ENCODE measurements at places on chromosomes 2 and 18.

- DNase-seq = no peak
Measured at GRCh38 chr2:86020984-86021383, 84.7 kb downstream of the POLR1A start.

GRCh38 chr2:10462178-10463083, 14.3 kb upstream of the ODC1 start:
- DNase-seq = no peak

- no peak for DNase-seq
Measured at GRCh38 chr2:70785137-70785911, 5.1 kb downstream of the FIGLA start.

DNA sequence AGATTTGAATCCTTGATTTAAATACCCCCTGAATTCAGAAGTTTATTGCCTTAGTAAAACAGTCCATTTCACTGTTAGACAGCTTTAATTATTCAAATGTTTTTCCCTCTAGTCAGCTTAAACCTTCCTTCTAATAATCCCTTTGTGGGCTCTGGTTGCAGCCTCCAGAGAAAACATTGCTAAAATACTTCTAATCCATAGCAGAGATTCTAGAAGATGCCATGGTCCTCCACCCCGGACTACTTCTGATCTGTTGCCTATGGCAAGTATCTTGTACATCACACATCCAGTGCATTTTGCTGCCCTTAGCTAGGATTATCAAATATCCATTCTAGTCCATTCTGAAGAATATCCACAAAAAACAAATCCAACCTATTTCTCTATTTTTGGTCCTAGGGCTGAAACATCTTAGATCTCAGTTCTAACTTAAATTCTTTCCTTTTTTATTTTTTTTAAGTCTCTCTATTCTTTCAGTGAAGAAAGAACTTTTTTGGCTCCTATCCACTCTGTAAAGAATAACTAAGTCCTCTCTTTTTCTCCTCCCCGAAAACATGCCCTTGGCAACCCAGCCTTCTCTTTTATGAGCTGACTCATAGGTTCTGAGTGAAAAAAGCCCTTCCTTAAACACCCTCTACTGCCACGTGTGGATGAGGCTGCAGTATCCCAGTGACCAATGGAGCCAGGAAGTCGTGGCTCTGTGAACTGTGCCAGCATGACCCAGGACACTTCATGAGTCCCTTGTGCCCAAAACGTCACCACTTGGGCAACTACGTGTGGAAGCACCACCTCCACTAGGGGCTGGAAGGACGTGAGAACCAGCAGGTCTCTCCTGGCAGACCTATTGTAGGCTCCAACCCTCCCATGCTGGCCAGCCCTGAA, 349.8 kb downstream of the TNS1 start:
- peak; percentile 13 for DNase-seq

GRCh38 chr2:14194233-14194632, 438.3 kb upstream of the LRATD1 start:
- DNase-seq = no peak

DNA sequence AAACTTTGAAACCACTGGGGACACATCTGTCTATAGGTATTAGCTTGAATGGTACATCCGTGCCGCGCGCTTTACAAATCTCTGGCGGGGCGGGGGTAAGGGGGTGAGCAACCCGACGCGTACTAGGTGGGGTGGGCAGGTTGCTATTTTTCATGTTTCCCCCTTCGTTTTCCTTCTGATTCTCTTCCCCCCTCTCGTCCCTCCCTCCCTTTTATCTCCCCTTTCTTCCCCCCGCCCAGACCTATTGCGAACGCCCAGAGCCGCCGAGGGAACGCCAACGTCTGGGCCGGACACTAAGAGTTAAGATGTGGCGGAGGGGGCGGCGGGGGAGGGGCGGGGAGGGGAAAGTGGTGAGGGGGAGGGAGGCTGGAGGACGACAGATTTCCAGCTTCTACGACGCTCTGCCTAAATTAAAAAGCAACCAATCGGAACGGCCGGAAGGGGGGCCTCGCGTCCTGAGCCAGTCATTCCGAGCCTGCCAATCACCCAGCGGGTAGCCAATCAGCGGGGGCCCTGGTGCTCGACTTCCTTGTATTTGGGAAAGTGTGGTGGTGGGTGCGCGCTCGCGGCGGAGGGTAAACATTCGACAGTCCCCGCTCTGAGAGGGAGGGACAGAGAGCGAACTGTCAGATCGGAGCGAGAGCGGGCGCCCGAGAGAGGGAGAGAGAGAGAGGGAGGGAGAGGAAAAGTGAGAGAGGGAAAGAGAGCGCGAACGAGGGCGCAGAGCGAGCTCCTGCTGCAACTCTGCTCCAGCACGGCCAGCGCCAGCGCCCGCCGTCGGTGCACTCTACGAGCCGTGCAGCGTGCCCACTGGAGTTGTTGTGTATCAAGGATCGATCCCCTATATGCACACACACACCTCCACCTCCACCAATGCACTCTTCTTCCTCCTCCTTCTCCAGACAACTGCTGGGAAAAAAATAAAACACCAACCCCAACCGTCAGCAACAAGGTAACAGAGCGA, at the start of gene POU3F3:
TSS of gene POU3F3 (plus strand) at position 582 of the 964 bp plus-strand sequence. CDS start 1,396 bp downstream, outside the sequence.
- peak; percentile 88 for DNase-seq

- DNase-seq = no peak
Measured at GRCh38 chr2:168237741-168238140, 9.7 kb downstream of the STK39 start.

DNA sequence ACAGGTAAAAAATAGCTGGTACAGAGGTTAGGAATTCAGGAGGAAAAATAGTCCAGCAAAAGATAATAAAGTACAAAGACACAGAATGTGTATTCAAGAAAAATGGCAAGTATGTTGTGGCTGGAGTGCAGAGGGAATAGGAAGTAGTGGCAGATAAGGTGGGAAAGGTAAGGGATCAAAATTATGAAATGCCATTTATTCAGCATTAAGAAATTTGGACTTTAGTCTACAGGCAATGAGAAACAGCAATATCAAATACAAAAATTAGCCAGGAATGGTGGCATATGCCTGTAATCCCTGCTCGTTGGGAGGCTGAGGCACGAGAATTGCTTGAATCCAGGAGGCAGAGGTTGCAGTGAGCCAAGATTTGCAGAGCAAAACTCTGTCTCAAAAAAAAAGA, 10.3 kb downstream of the MMADHC start:
- no peak for DNase-seq

DNA sequence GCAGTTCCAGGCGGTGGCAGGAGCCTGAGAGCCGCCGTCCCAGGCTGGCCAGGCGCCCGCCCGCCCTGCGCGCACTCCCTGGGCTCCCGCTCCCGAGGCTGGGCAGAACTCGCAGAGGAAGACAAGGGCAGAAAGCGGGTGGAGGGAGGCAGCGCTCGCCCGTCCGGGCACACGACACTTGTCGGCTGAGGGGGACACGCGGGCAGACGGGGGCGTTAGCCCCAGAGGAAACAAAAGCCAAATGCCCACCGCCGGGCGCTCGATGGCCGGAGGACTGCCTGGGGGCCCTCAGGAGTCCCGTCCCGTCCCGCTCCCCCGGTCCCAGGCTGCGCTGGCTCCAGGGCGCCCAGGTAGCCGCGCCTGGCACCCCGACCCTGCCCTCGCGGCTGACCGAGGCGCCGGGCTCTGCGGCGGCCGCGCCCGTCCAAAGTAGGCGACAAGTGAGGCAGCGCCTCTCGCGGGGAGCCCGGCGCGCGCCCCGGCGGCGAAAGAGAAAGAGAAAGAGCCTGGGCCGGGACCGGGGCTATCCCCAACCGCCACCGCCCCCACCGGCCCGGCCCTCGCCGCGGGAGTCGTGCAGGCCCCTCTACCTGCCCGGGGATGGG, 491 bp downstream of the L3MBTL4 start:
- DNase-seq = no peak

DNA sequence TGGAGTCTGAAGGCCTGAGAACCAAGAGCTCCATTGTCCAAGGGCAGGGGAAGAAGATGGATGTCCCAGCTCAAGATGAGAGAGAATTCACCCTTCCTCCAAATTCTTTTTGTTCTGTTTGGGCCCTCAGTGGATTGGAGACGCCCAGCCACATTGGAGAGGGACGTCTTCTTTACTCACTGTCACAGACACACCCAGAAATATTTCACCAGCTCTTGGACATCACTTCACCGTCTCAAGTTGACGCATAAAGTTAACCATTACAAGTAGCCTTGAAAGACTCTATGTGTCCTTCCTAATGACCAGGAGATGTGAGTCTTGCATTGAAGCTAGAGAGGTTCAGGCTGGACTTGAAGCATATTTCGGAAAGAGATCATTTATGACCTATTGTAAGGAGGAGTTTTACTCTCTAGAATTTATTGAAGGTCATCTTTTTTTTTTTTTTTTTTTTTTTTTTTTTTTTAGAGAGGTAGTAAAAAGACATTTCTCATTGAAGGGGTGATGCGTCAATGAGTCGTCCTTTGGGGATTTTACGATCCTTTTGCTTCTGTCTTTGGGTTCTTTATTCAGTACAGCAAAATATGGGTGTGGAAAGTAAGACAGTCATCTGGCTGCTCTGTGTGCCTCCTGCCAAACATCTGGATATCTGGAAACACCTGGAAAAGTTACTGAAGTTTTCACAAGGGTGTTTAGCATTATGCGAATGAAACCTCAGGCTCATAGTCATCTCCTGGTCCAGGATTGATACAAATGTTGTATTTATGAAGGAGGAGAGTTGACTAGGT, 118.1 kb downstream of the PRPF40A start:
- DNase-seq = no peak

DNA sequence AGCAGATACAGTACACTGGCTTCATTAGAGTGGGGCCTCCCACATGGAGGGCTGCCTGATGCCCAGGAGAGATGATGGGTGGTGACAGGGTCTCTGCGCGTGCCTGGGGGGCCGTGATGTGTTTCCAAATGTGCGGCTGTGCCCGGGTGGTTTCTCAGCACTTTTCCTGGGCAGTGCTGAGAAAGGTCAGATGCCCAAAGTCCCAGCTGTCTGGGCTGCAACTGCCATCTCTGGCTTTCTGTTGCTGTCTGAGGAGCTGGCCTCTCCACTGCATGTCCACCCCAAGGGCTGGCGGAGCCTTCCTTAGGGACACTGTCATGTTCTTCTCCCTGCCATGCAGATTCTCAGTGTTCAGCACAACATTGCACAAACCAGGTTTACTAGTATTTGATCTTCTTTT, 62.7 kb upstream of the NFATC1 start:
- no peak for DNase-seq

Measured in NCI-H1930 (cell line).